ENCODE measurements at places on chromosomes 4 and X. TPM values are rescaled to one million over a fixed set of nuclear protein-coding genes. Genes with fewer than 3 reads are reported as not detected.

SAGE1 gene
- not detected for total RNA-seq

GAB3 gene
- total RNA-seq: 2.0 TPM

CFP gene
- total RNA-seq: 0.60 TPM

CCDC158 gene
- total RNA-seq: not detected

CRMP1 gene
- 59.5 TPM for total RNA-seq

MAN2B2 gene
- total RNA-seq: 36.7 TPM

TMPRSS11F gene
- not detected for total RNA-seq

GPR119 gene
- total RNA-seq: not detected

ZFYVE28 gene
- 1.3 TPM for total RNA-seq

MAGEA9B gene
- total RNA-seq: not detected

DNA sequence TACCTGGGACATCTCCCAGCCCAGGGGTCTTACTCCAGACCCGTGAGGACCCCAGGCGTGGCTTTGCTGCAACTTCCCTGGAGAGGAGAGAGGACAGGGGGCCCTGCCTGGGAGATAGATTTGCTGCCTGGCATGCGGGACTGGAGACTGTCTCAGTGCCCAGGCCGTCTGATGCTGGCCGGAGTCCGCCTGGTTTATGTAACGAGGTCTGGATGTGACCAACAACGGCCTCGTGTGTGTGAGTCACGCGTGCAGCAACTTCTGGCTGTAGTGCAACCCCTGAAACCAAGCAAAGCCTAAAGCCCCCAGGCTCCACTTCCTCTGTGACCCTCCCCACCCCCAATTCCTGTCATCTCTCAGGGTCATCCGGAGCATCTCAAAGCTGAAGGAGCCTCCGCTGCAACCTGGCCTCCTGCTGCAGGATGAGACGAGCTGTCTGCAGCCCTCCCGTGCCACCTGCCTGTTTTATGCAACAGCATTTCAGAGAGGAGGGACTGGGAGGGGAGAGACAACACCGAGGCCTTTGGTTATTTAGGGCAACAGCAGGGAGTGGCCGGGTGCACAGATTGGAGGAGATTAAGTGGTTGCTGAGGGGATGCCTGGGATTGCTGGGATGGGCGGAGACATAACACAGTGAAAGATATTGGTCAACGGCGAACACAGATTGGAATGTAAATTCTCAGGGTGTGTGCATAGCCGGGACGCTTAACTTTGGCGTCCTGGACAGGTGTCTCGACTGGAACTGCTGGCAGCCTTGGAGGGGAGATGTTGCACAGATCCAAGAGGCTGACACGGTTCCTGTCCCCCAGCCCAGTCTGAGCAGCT lies 16.0 kb downstream of the XG start:
- DNase-seq: no peak

- DNase-seq: no peak
Measured at GRCh38 chr4:17500574-17500973, 11.3 kb downstream of the QDPR start.

DNA sequence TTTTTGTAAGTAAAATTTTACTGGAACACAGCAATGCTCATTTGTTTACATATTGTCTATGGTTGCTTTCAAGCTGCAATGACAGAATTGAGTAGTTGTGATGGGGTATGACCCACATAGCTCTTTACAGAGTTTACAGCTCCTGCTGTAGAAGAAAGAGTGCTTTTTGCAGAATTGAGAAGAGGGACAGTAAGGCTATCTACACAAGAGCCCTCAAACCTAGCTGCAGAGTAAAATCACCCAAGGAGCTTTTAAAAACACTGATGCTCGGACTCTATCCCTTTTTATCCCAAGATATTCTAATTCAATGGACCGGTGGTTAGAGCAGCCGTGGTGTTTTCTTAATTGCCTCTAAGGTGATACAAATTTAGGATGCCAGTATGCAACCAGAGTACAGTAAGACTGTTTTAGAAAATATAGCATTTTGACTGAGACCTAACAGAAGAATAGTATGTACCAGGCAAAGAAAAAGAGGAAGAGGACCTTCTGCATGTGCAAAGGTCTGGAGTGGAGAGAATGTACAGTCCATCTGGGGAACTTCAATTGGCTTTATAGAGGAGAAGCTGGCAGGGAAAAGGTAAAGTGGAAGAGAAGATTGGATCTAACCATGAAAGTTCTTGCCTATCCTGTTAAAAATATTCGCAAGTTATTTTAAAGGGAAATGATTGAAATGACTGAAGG lies 663.6 kb upstream of the CPEB2 start:
- DNase-seq: no peak

- no peak for DNase-seq
Measured at GRCh38 chr4:186255122-186255521, 10.9 kb upstream of the F11 start.

DNA sequence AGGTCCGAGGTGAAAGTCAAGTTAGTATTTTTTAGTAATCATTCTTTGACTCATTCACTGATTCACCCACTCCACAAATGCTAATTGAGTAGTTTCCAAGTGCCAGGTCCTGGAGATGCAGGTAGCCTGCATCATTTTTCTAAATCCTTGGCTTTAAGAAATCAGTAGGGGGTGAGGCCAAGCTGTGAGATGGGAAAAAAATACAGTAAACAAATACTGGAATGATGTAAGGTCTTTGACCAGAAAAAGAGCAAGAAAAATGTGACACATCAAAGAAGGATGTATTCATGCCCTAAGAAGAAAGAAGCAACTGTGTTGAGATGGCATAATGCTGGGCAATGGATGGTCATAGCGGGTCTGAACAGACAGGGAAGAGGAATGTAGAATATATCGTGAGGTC lies 1386.6 kb downstream of the PCDH7 start:
- no peak for DNase-seq

- peak; percentile 11 for DNase-seq
Measured at GRCh38 chr4:7171191-7171900, 21.0 kb upstream of the SORCS2 start.

GRCh38 chr4:84263415-84263814 lies 235.7 kb downstream of the NKX6-1 start:
- DNase-seq: no peak

DNA sequence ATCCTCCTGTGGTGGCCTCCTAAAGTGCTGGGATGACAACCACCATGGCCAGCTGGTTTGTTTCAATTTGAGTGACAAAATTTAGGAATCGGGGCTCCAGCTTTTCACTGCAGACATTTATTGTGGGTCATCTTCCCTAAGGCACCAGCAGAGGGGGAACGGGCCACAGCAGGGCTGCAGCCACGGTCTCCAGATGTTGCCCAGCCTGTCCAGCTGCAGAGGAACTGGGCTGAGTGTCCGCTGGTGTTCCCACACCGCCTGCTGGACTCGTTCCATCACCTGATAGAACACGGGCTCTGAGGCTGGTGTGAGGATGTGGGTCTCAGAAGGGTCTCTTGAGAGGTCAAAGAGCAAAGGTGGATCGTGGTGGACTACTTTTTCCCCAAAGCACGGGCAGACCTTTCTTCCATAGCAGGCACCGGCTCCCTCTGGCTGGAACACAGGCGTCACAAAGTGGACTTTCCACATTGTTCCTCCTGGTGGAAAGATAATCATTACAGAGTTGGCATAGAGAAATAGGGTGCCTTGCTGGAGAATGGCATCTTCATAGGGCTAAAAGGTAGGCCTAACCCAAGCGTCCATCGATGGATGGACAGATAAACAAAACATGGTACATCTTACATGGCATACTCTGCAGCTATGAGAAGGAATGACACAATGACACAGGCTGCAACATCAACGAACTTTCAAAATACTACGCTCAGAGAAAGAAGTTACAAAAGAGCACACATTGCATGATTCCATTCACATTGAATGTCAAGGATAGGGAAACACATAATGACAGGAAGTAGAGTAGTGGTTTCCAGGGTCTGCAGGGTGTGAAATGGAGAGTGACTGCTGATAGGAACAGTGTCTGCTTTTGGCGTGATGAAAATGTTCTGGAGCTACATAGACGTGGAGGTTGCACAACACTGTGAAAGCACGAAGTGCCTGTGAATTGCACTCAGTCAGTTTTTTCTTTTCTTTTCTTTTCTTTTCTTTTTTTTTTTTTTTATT lies 5.9 kb upstream of the ARSD start:
- DNase-seq: no peak

- DNase-seq: no peak
Measured at GRCh38 chr4:148025981-148026380, 294.1 kb downstream of the ARHGAP10 start.

GRCh38 chr4:161498155-161498554 lies 665.6 kb downstream of the FSTL5 start:
- DNase-seq: no peak

DNA sequence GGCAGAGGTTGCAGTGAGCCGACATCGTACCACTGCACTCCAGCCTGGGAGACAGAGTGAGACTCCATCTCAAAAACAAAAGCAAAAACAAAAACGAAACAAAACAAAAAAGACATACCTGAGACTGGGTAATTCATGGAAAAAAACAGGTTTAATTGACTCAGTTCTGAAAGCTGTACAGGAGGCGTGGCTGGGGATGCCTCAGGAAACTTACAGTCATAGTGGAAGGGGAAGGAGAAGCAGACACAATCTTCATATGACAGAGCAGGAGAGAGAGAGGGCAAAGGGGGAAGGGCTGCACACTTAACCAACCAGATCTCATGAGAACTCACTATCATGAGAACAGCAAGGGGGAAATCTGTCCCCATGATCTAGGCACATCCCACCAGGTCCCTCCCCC lies 229.5 kb downstream of the STK32B start:
- no peak for DNase-seq

GRCh38 chr4:94307231-94307871 lies 35.3 kb downstream of the HPGDS start:
- DNase-seq: no peak

DNA sequence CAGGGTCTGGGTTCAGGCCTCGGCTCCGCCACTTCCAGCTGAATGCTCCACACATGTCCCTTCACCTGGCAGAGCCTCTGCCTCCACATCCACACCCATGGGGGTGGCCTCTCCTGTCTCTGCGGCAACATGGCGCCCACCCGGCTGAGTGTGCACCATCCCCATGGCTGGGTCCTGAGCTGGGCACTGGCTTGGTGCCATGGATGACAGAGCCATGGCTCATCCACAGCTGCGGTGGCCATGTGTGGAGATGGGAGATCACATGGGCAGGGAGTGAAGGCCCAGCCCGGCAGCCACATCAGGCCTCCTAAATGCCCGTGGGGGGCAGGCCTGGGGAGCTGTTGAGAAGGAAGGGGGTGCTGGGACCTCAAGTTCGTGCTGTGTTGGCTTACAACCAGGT lies 213.7 kb downstream of the AFAP1 start:
- DNase-seq: no peak

Data from chondrocyte (in vitro differentiated cells).